Stimulated activated CD4-positive, alpha-beta T cell treated with anti-CD3 and anti-CD28 coated beads, Interleukin-15, amount 100 ng/mL, for 24 hours (primary cell): ENCODE measurements at places on chromosomes 2 and 18.

DNA sequence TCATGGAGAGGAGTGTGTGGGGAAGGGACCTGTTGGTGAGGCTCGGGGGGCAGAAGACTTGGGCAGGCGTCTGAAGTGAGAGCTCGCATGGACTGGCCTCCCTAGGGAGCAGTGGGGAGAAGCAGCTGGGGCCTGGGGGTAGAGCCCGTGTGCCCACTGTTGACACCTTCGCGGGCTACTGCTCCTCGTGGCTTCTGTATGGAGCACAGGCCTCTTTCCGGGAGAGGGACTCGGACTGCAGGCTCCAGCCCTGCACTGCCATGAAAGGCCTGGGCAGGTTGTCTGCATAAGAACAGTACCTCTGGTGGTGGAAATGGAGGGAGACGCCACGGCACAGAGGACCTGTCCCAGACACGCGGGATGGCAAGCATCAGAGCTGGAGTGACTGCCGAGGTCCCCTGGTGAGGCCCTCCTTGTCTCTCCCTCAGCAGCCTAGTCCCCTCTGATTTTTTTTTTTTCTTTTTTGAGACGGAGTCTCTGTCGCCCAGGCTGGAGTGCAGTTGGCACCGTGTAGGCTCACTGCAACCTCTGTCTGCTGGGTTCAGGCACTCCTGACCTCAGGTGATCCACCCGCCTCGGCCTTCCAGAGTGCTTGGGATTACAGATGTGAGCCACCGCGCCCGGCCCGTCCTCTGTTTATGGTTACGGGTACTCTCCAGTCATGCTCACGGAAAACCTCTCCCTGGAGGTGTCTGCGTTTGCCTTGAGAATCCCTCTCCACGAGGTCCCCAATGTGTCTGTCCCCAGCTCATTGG, 44.7 kb upstream of the PTMA start:
- DNase-seq, result no peak

GRCh38 chr18:3692113-3692621, 242.2 kb downstream of the TGIF1 start:
- DNase-seq, result no peak

- no peak for DNase-seq
Measured at GRCh38 chr18:58838165-58838860, 26.4 kb upstream of the ZNF532 start.

- DNase-seq, result no peak
Measured at GRCh38 chr2:160565099-160565845, 71.7 kb upstream of the RBMS1 start.

- no peak for DNase-seq
Measured at GRCh38 chr2:2889646-2890045, 488.0 kb downstream of the EIPR1 start.

DNA sequence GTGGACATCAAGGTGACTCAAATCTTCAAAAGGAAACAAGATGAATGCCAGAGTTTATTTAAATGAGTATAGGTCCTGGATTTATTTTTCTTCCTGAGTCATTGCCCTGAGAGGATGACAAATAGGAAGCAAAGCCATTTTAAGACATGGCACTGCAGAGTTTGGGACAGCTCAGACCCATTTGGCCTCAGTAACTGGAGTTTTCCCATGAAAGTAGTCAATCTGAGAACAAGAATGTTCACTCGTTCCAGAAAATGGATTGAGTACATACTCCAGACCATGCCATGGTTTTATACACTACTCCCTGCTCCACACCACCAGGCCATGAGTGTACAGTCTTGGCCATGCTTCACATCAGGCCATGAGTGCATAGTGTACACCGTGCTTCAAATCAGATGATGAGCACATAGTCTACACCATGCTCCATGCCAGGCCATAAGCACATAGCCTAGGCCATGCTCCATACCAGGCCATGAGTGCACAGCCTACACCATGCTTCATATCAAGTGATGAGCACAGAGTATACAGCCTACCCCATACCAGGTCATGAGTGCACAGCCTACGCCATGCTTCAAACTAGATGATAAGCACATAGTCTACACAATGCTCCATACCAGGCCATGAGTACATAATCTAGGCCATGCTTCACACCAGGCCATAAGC, 202.4 kb downstream of the FBXO15 start:
- DNase-seq, result no peak

DNA sequence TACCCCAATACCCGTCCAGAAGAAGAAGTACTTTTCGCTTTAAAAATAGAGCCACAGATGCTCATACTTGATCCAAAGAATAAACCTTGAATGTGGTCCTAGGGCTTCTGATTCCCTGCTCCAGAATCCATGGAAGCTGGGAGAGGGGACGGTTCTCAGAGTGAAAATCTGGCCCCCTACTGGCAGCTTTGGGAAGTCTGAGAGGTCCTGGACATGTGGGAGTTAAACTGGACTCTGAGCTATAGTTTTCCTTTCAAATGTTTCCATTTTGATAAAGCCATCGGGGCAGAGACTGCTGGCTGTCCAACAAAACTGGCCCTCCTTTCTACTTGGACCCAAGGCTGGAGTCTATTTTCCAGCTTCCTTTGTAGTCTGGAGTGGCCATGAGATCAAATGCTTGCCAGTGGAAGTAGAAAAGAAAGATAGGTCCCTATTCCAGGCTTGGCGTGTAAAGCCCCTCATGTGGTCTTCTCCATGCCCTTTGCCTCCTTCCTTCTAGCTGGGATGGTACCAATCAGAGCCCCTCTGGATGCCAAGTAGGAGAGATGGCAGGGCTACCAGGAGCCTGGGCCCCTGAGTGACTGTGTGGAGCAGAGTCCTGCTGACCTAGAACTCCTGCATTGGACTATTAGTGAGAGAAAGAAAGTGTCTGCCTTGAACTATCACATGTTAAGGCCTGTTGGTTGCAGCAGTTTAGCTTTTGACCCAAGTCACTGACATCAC, 37.7 kb upstream of the TBC1D8 start:
- no peak for DNase-seq

DNA sequence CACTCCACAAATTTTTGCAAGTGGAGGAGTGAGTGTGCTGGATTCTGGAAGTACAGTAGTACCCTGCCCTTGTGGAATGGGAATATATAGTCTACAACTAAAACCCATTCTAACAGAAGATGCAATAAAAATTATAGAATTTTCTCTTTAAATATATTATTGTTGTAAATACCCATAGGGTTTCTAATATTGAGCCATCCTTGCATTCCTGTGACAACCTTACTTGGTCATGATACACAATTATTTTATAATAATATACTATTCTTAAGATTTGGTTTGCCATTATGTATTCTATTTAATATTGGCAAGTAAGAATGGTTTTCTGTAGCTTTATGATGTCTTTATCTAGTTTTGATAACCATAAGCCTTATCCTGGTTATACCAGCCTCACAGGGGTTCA, 52.2 kb downstream of the EML6 start:
- DNase-seq, result no peak

GRCh38 chr2:54936766-54937165, 113.5 kb downstream of the RTN4 start:
- no peak for DNase-seq

- DNase-seq, result no peak
Measured at GRCh38 chr2:211877061-211877460, 661.5 kb downstream of the ERBB4 start.

DNA sequence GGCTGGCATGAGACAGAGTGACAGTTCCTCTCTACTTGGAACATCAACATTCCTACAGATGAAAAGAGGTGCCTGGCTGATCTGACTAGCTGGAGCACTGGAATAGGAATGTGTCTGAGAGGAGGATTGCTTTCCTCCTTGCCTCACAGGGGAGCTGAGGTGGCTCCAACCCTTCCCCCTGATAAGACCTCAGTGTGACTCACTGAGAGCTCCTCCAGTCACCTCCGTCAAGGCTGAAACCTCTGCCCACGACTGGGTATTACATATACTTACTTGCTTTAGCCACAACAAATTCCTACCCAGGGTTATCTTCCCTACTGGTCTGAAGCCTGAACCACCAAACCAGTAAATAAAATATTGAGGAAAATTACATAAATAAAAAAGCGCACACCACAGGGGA, 342.7 kb upstream of the REG3G start:
- no peak for DNase-seq
